ENCODE measurements at places on chromosomes 12 and 14.

DNA sequence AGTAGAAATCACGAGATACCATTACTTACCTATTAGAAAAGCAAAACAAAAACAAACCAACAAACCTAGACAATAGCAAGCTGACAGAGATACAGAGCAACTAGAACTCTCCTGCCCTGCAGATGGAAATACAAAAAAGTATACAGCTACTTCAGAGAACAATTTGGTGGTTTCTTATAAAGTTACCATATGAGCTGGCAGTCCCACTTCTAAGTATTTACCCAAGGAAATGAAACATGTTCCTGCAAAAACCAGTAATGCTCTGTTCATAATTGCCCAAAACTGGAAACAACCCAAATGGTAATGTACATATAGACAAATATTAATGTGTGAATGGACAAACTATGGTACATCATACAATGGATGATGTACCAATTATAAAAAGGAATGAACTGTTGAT lies 31.7 kb downstream of the FUT8 start:
- DNase-seq: no peak

DNA sequence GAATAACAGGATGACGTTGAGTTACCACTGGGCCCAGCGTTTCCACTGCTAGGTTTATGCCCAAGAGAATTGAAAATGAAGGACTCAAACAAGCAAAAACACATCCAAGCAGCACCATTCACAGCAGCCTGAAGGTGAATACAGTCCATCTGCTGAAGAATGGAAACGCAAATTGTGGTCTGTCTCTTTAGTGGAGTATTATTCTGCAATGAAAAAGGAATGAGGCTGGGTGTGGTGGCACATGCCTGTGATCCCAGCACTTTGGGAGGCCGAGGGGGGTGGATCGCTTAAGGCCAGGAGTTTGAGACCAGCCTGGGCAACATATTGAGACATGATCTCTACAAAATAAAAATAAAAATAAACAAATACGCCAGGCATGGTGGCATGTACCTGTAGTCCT lies 41.9 kb upstream of the RFLNA start:
- no peak for DNase-seq

DNA sequence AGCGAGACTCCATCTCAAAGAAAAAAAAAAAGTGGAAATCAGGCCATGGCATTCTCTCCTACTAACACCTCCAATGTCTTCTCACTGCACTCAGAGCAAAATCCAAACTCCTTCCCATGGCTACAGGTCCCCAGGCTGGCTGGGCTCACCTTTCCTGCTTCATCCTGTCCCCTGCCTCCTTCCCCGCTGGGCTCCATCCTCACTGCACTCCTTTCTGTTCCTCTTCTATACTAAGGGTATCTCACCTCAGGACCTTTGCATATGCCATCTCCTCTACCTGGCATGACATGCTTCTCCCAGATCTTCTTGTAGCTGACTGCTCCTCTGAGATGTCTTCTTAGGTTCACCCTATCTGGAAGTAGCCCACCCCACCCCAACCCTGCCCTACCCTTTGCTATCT lies 111.1 kb downstream of the DPF3 start:
- DNase-seq: no peak

GRCh38 chr12:13472690-13473089 lies 276.2 kb downstream of the EMP1 start:
- DNase-seq: peak; percentile 57

DNA sequence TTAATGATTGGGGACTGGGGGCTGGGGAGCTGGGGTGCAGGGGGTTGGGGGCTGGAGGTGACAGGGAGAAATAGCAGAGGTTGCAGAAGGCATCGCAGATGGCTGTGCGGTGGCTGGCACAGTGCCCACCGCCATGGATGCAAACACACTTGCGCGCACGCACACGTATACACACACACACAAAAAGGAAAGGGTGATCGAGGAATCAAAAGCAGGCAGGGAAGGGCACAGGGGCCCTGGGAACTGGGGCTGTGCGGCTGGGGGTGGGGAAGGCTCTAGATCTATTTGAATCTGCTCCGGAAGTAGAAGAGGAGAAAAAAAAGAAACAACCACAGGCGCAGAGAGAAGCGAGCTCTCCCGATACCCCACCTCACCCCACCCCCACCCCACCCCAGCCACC lies 39.4 kb downstream of the ZFHX2 start:
- no peak for DNase-seq

GRCh38 chr12:95182868-95183415 lies 34.3 kb downstream of the FGD6 start:
- DNase-seq: peak; percentile 30

- no peak for DNase-seq
Observed at GRCh38 chr12:12449533-12450025, 92.7 kb downstream of the BORCS5 start.
